ENCODE measurements at places on chromosomes 2 and 18.

- no peaks in the 10 kb centered on the region for H3K4me1 ChIP-seq
- no peak for DNase-seq
- H3K4me3 ChIP-seq = no peak overlapping the region
- H3K36me3 ChIP-seq = no peaks in the 10 kb centered on the region
- H3K27me3 ChIP-seq = no peaks in the 10 kb centered on the region
- H3K27ac ChIP-seq = no peak overlapping the region
These were observed 386.3 kb upstream of the MYT1L start for GRCh38 chr2:2717406-2717805.

- no peak overlapping the region for H3K4me3 ChIP-seq
- no peak overlapping the region for H3K27ac ChIP-seq
- DNase-seq = no peak
- no peaks in the 10 kb centered on the region for H3K36me3 ChIP-seq
- H3K27me3 ChIP-seq = no peaks in the 10 kb centered on the region
- no peaks in the 10 kb centered on the region for H3K4me1 ChIP-seq
These were observed 5.6 kb downstream of the PAX8 start for GRCh38 chr2:113273027-113273551.

DNA sequence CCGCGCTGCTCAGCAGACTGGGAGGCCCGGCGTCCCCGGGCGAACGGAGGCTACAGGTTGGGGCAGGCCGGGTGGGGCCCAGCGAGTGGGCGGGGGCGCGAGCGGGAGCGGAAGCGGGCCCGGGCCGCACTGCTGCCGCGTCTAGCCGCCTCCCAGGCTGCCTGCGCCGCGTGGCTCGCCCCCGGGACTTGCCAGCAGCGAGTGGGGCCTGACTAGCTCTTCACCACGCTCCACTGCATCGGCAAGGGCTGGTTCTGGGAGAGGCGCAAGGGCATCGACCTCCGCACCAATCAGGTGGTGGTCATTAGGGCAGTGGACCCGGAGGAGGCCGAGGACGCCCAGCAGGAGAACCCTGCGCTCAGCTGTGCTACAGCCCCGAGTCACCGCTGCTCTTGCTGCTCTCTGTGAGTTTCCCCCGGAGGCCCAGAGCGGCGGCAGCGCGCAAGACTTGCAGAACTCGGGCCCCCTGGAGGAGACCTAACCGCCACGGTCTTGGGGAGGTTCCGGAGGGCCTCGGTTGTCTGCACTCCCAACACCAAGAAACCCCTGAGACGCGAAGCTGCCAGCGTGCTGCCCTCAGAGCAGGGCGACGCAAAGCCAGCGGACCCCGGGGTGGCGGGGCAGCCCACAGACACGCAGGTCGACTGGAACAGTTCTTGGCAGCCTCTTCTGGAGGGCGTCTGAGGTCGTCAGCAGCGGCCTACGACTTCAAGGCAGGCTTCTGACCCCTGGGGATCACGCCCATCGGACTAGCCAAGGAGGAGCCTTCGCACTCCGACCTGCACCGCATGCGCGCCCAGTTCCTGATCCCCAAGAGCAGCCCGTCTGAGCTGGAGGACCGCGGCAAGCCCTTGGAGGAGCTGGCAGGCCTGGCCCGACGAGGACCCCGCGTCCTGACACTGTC, 27.2 kb upstream of the PTPN2 start:
- no peaks in the 10 kb centered on the region for H3K36me3 ChIP-seq
- no peak overlapping the region for H3K4me3 ChIP-seq
- H3K27ac ChIP-seq = no peak overlapping the region
- DNase-seq = no peak

DNA sequence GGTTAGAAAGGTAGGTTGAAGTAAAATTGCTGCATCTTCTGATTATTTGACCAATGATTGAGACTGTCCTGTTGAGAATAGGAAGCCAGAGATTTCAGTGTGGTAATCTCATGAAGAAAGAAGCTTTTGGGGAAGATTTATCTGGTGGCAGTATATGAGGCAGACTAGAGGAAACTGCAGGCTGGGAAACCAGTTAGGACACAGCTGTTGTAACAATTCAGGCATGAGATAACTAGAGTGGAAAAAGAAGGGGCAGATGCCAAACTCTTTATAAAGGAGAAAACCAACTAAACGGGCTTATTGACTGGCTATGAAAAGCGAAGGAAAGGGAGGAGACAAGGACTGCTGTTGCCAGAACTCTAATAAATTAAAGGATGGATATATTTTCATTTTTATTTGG, 155.6 kb downstream of the TTC27 start:
- no peak overlapping the region for H3K27ac ChIP-seq
- no peaks in the 10 kb centered on the region for H3K27me3 ChIP-seq

GRCh38 chr2:160242893-160243564, 43.0 kb upstream of the ITGB6 start:
- peaks cover 33% of the 10 kb centered on the region for H3K4me1 ChIP-seq
- H3K36me3 ChIP-seq = no peaks in the 10 kb centered on the region
- H3K27ac ChIP-seq = peak overlapping the region; percentile 98

GRCh38 chr18:48359626-48360025, 49.6 kb downstream of the ZBTB7C start:
- no peak for DNase-seq
- H3K36me3 ChIP-seq = no peaks in the 10 kb centered on the region
- no peaks in the 10 kb centered on the region for H3K4me1 ChIP-seq
- H3K27ac ChIP-seq = no peak overlapping the region

DNA sequence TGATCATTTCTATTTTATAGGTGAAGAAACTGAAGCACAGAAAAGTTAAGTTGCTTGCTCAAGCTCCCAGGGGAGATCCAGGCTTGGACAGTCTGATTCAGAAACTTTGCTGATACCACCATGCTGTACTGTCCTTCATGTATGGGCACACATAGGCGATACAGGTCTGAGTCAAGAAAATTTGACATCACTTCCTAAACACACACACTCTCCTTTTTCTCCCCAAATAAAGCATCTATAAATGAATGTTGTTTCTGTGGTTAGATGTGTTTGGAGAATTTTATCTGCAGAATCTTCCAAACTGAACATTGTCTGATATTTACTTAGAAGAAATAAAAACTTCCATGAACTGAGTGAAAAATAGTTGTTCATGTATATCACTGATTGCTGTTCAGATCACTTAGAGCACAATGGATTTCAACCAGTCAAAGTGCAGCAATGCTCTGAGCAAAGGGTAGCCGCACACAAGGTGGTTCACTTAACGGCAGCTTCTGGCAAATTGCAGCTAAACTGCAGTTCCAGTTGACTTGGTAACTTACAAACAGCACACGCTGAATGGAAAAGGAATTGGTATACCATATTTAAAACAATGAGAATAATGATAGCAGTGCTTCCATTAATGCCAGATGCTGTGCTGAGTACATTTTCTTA, 10.0 kb upstream of the AGFG1 start:
- DNase-seq = no peak
- peaks cover 21% of the 10 kb centered on the region for H3K4me1 ChIP-seq
- no peak overlapping the region for H3K4me3 ChIP-seq
- H3K27me3 ChIP-seq = no peaks in the 10 kb centered on the region

GRCh38 chr2:16747257-16747656, 81.6 kb upstream of the CYRIA start:
- H3K4me1 ChIP-seq = no peaks in the 10 kb centered on the region
- no peak overlapping the region for H3K4me3 ChIP-seq
- H3K36me3 ChIP-seq = no peaks in the 10 kb centered on the region

- no peaks in the 10 kb centered on the region for H3K36me3 ChIP-seq
- no peak for DNase-seq
- H3K4me1 ChIP-seq = no peaks in the 10 kb centered on the region
- no peak overlapping the region for H3K27ac ChIP-seq
- H3K27me3 ChIP-seq = no peaks in the 10 kb centered on the region
- H3K4me3 ChIP-seq = no peak overlapping the region
These were observed 39.9 kb upstream of the TSPYL6 start for GRCh38 chr2:54295911-54296310.

- no peaks in the 10 kb centered on the region for H3K4me1 ChIP-seq
- no peak overlapping the region for H3K4me3 ChIP-seq
- H3K36me3 ChIP-seq = no peaks in the 10 kb centered on the region
- no peak overlapping the region for H3K27ac ChIP-seq
- no peak for DNase-seq
These were observed 42.2 kb upstream of the IL1RL1 start for GRCh38 chr2:102269200-102269524.

GRCh38 chr2:154804451-154804850, 106.0 kb downstream of the KCNJ3 start:
- H3K27ac ChIP-seq = no peak overlapping the region
- H3K36me3 ChIP-seq = no peaks in the 10 kb centered on the region
- no peak overlapping the region for H3K4me3 ChIP-seq
- no peak for DNase-seq

DNA sequence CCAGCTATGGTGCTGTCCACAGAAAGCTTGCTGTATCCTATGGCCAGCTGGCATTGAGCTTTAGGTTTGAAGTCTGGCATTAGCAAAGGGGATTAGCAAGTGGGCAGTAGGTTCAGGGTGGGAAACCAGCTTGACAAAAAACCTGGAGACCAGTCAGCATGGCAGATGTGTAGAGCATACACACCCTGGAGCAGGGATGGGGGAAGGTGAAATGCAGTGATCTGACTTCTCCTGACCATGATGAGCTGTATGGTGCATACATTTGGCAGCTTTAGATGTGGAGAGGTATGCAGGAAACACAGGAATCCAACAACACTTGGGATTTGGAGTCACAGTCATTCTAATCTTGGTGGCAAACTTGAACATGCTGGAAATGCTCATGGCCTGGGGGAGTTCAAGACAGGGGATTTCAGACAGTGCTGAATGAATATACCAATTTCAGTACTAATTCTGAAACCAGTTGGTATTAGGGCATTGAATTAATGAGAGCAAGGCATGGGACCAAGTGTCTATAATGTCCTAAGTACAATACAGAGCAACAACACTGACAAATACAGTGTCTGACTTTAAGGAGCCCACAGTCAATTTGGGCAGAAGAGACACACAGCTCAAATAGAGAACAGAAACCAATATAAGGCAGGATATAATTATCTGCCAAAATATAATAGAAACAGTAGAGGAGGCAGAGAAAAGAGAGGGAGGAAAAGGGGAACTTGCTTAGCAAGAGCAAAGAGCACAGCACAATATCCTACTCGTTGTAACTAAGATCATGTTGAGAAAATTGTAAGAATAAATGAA, 11.8 kb downstream of the ARHGAP15 start:
- DNase-seq = no peak
- H3K27ac ChIP-seq = no peak overlapping the region
- no peaks in the 10 kb centered on the region for H3K27me3 ChIP-seq
- no peaks in the 10 kb centered on the region for H3K4me1 ChIP-seq

DNA sequence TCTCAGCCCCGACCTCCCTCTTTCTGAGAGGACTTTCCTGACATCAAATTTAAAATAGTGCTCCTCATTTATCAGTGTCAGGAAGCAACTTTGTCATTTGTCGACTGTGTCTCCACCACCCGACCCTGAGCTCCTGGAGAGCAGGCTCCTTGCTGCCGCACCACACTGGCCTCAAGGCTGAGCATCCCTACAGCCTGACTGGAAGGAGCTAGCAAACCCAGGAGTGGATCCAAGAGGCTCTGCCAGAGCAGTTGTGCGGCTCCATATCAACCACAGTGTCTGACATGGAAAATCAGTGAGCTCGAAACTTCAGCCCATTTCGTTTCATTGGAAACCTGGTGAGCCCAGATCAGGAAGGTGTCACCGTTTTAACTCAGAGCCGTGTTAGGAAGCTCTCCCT, 125.2 kb downstream of the PTGR3 start:
- H3K4me1 ChIP-seq = no peaks in the 10 kb centered on the region
- H3K36me3 ChIP-seq = no peaks in the 10 kb centered on the region
- H3K27me3 ChIP-seq = no peaks in the 10 kb centered on the region
- no peak overlapping the region for H3K4me3 ChIP-seq

- no peaks in the 10 kb centered on the region for H3K27me3 ChIP-seq
- H3K36me3 ChIP-seq = no peaks in the 10 kb centered on the region
- no peak for DNase-seq
- H3K27ac ChIP-seq = no peak overlapping the region
- H3K4me3 ChIP-seq = no peak overlapping the region
These were observed 141.9 kb downstream of the LCLAT1 start for GRCh38 chr2:30588994-30589393.

- no peak for DNase-seq
- peaks cover 22% of the 10 kb centered on the region for H3K4me1 ChIP-seq
- H3K4me3 ChIP-seq = no peak overlapping the region
- peaks cover 95% of the 10 kb centered on the region for H3K36me3 ChIP-seq
- H3K27ac ChIP-seq = no peak overlapping the region
- H3K27me3 ChIP-seq = no peaks in the 10 kb centered on the region
These were observed 26.4 kb downstream of the MARCHF7 start for GRCh38 chr2:159738509-159739390.

DNA sequence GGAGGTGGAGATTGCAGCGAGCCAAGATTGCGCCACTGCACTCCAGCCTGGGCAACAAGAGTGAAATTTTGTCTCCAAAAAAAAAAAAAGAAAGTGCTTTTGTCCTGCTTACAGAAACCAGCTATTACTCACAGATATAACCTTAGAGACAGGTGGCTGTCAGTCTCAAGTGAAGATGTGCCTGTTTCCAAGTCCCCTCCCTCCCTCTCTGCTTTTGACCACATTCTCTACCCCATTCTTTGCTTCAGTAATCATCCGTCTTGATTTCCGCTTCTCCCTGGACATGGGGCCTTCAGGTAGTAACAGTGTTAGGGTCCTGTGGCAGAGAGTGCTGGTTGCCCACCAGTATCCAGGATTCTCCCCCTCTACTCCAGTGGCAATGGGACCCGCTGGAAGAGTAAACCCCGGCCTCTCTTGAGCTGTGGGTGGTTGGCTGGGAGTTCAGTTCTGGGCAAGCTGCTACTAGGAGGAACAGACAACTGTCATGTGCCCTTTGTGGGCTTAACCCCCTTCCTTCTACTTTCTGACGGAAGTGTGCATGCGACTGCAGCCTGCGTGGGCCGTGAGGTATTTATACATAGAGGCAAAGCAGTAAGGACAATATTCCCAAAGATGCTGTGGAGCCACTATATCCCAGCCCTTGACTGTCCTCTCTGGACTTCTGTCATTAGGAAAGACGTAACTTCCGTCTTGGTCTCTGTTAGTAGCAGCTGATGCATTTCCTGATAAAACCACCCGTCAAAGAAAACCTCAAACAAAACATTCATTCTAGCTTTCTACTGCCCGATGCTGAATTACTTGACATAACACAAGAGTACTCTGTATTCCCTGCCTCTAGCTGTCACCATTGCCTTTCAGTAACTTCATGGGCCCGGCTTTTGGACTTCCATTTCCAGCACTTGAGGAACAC, 17.8 kb downstream of the PDCL3 start:
- DNase-seq = no peak
- H3K27ac ChIP-seq = no peak overlapping the region
- 0 out of 2 replicates have a peak, but pooled peaks cover 5% of the 10 kb centered on the region for H3K36me3 ChIP-seq
- H3K4me1 ChIP-seq = no peaks in the 10 kb centered on the region

GRCh38 chr2:45626387-45627221, 15.5 kb upstream of the SRBD1 start:
- no peaks in the 10 kb centered on the region for H3K4me1 ChIP-seq
- H3K36me3 ChIP-seq = no peaks in the 10 kb centered on the region
- no peak overlapping the region for H3K4me3 ChIP-seq
- H3K27ac ChIP-seq = no peak overlapping the region
- no peaks in the 10 kb centered on the region for H3K27me3 ChIP-seq

DNA sequence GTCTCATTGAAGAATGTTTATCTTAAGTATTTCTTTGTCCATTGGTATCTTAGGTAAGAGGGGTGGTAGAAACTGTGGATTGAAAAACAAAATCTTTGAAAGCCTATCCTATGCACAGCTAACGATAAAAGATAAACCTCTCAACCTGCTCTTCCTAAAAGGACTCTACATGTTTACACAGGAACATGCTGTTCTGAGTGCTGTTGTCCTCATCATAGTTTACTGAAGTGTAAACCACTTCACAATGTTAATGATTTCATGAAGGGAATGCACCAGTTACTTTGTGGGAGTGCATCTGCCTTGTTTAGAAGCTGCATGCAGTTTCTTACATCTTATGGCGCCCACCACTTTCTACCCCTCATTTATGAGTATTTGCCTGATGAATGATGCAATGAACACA, 1.2 kb downstream of the ACMSD start:
- H3K27me3 ChIP-seq = no peaks in the 10 kb centered on the region
- peaks cover 6% of the 10 kb centered on the region for H3K4me1 ChIP-seq
- no peaks in the 10 kb centered on the region for H3K36me3 ChIP-seq
- no peak for DNase-seq
- H3K27ac ChIP-seq = no peak overlapping the region
